CD4-positive, alpha-beta T cell treated with Interleukin-15 for 1 hour (primary cell): ENCODE measurements at places on chromosomes 7 and 10.

- no peak for DNase-seq
Measured at GRCh38 chr7:112452102-112452888, 2.0 kb downstream of the IFRD1 start.

GRCh38 chr10:32240471-32240870, 106.5 kb downstream of the EPC1 start:
- no peak for DNase-seq

GRCh38 chr10:110360857-110361474, 56.2 kb upstream of the SMNDC1 start:
- no peak for DNase-seq

- DNase-seq, result no peak
Measured at GRCh38 chr10:50929670-50930069, 44.2 kb upstream of the A1CF start.

DNA sequence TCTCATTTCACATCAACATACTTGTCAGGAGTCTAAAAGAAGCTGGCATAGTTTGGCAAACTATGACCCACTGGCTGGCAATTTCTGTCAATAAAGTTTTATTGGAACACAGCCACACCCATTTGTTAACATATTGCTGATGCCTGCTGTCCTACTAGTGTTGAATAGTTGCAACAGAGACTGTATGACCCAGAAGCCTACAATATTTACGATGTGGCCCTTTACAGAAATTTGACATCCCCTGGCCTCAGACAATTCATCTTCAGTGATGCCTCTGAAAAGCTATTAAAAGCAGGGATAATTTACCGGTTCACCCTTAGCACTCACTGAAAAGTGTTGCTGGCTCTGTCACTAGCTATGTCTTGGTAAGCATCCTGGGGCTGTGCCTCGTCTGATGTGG, 155.2 kb downstream of the ARID5B start:
- DNase-seq, result no peak

DNA sequence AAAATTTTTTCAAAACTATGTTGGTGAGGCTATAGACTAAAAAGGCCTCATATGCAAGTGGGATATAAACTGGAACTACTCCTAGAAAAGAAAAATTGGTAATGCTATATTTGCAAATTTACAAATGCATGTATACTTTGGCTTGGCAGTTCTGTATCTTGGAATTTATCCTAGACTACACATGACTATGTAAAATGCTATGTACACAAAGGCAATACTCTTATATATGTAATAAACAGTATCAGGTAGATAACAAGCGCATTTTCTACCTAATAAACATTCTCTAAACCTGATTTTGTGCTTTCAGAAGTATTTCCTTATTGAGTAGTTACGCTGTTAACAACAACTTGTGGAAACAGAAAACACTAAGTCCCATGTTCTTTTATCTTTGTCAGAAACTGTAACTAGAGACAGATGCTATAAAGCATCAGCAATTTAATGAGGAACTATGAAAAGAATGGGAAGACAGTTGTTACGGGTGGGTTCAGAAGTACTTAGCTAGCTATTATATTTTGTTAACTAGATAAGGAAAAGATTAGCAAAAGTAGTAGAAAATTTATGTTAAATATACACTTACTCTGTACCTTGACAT, 107.8 kb downstream of the ARHGAP12 start:
- no peak for DNase-seq

- DNase-seq, result no peak
Measured at GRCh38 chr10:77692782-77693181, 55.2 kb upstream of the KCNMA1 start.

DNA sequence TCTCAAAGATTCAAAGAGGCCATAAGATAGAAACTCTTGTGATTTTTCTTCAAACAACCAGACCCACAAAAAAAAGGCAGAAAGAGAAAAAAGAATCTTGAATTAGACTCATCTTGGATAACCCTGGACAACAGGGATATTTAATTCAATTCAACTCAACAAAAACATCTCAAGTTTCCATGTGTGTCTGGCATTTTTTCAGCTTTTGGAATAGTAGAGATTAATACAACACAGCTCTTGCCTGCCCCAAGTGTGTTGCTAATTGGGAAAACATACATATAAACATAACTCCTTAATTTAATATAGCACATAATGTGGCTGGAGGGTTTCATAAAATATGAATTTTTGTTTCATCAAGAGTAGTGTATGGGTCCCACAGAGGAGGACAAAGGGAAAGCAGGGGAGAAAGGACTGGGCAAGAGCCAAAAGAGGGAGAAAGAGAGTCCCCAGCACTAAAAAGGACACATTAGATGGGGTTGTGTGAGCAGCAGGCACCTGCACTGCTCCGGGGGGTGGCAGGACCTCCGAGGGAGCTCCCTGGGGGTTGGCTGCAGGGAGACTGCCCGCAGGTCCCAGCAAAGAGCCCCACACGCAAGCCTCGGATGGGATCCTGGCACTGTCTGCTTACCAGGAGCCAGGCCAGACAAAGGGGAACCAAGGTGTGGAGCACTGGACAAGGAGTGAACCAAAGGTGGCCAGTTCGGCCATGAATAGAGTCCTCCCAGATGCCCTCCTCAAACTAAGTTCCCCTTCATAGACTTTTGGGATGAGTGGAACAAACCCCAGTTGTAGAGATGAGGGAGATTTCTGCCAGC, 65.6 kb upstream of the TMEM72 start:
- DNase-seq, result no peak

DNA sequence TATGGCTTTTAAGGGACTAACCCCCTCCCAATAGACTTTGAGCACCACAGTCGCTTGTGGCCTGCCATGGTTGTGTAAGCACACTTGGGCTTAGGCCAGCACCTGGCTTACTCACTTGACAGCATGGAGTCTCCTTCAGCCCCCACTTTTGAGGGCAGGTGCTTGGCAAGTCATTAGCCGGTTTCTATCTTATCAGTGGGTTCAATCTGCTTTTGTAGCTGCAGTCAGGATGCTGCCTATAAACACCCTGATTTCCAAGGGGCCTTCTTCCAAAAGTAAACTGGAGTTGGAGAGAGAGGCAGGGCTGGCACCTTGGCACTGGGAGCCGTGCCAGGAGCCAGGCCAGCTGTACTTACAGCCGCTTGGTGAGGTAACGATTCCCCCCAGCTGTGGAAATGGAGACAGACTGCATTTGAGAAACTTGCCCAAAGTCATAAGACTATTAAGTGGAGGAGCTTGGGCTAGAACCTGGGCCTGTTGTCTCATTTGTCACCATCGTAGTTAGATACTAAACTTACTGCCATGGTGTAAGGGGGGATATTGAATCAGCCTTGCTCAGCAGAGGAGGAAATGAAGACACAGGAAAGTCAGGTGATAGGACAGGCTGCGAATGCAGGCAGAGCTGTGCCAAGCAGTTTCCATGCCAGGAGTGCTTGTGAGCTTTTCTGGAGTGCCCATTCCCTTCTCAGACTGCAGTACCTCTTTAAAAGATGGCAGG, 92.2 kb upstream of the EFCAB10 start:
- no peak for DNase-seq

GRCh38 chr10:103605359-103606096, 112.0 kb downstream of the NEURL1 start:
- DNase-seq, result no peak

- DNase-seq, result no peak
Measured at GRCh38 chr10:77310288-77310840, 327.2 kb downstream of the KCNMA1 start.

DNA sequence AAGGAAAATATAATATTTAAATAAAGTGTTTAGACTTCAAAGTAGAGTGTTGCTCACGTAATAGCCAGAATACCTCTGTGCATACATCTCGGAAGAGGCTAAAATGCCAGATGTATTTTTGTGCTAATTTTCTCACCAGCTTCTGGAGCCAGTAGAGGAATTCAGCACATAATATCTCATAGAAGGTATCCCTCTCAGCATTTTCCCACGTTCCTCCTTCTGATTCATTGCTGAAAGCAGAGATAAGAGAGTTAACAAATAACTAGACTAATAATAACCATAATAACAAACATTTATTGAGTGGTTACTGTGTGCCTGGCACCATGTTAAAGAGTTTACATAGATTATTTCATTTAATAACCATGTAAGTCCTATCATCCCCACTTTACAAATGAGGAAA, 123.6 kb downstream of the VTI1A start:
- no peak for DNase-seq

DNA sequence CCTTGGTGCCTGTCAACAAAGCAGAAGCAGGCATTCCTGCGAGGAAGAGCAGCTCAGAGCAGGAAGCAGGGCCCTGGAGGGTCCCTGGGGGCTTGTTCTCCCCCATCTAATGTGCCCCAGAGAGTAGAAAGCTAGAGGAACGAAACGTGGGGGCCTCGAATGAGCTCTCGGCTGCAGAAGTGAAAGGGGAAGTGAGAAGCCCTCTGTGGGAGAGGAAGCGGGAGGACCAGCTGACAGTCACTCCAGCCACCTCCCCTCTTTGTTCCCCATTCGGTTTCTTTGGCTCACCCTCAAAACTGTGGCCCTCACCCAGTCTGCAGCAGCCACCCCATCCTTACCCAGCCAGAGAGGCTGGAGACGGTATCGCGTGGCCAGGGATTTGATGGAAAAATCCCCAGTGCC, 25.0 kb downstream of the C10orf105 start:
- DNase-seq, result peak; percentile 81

DNA sequence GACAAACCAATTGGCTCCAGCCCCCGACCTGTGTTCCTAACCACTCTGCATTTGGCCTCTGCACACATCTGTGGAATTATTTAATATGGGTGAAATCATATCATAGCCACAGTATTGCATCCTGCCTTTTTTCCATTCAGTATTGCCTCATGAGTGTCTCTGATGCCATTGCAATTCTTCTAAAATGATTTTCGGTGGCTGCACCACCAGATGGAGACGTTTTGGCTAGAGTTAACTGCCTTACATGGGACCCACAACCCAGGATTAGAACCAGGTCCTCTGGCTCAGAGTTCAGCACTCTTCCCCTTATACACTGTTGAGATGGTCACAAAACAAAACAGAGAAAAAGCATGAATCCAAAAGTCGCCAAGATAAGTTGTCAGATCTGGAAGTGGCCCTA, 180.8 kb downstream of the EMX2 start:
- DNase-seq, result no peak

- DNase-seq, result no peak
Measured at GRCh38 chr7:129279757-129280156, 54.9 kb downstream of the AHCYL2 start.

DNA sequence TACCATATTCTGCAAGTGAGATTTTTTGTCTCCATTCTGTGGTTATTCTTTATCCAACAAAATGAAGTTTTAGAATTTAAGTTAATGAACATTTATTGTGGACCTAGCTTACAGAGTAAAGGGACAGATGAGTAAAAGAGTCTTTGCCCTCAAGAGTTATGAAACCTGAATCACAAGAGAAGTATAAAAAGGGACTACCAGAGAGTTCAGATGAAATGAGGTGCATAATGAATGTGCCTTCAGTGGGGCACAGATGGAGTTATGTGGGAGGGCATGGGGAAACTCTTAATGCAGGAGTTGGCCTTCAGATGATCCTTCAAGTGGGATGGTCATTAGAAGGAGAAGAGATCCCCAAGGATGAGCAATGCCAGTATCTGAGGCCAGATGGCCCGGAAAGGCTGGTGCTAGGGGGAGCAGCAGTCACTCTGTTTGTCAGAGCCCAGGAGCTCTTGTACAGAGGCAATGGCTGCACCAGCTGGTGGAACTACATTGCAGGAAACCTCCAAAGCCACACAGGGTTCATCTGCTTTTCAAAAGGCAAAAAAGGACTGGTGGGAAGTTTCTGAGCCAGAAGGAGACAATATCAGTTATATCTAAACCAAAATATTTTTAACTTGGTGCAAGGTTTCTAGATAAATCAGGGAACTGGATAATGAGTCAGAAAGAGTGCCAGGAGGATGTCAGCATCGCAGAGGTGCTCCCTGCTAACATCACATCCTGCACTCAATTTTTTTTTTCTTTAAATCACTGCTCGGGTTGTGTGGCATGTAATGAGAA, 162.0 kb downstream of the KLF6 start:
- DNase-seq, result no peak

GRCh38 chr10:52741851-52742250, 30.7 kb downstream of the MBL2 start:
- DNase-seq, result no peak

DNA sequence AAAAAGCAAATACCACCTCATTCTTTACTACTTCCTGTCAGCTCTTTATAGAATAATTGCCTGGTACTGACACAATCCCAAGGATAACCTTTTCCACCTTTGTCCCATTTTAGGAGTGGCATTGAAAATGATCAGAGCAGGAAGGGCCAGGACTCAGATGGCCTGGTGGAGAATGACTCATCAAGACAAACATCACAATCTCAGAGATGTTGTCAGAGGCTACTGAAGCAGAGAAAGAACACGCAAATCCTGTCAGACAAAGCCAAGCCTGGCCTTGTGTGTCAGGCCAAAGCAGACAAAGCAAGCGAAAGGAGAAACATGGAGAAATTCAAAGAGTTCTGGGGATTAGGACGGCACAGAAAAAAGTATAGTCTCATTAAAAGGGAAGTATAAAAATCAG, 40.9 kb downstream of the NSUN6 start:
- DNase-seq, result no peak

DNA sequence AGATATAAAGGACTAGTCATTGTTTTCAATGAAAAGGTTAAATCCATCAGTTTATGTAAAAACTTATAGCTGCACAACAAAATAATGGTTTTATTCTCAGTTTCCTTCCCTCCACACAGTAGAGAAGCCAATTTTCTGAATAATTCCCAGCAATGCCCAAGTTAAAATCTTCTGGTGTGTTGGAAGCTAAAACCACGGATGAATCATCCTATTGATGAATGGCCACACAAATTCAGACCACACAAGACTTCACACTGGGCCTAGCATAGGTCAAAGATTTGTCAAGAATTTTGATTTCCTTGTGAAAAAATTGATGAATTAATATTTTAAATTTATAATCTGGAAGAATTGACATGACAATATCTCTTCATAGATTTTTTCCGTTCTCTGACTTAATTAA, 617.6 kb downstream of the INHBA start:
- no peak for DNase-seq

- DNase-seq, result no peak
Measured at GRCh38 chr7:101066833-101067177, 18.5 kb upstream of the TRIM56 start.

DNA sequence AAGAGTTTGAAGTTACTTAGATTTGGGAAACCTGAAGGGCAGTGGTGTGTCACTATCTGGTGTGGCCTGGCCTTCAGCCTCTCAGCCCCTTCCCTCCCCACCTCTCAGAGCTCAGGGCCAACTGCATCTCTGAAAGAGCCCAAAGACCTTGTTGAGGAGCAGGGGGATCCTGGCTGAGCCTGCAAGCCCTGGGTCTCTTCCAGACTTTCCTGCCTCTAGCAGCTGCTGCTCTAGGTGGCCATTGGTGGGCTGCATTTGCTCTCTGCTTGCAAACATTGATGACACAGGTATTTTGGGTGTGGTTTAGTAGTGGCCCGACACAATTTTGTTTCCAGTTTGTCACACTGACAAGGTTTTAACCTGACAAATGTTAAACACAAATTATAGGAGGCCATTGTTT, 3.1 kb upstream of the UPP1 start:
- no peak for DNase-seq

GRCh38 chr7:21616796-21617436, 74.1 kb downstream of the DNAH11 start:
- DNase-seq, result no peak

DNA sequence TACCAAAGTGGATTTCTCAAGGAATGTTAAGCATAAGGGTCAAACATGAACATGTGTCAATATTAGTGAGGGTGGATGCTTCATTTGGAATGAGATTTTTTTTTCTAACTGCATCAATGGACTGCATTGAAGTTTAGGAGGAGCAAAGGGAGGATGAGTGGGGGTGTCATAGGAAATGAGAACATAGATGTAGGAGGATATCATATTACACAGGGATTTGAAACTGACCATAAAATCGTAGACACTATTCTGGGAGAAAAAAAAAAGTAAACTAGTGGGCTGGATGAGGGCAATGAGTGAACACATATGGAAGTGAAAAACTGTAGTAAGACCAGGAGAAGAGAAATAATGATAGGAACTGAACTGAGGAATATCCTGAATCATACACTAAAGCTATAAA, 109.4 kb downstream of the SEMA3A start:
- no peak for DNase-seq
